Dermis blood vessel endothelial cell (primary cell): ENCODE measurements at places on chromosomes 3 and 15. TPM values are rescaled to one million over a fixed set of nuclear protein-coding genes. Genes with fewer than 3 reads are reported as not detected.

- DNase-seq, result no peak
Measured at GRCh38 chr3:73669260-73669659, 44.5 kb upstream of the PDZRN3 start.

DNA sequence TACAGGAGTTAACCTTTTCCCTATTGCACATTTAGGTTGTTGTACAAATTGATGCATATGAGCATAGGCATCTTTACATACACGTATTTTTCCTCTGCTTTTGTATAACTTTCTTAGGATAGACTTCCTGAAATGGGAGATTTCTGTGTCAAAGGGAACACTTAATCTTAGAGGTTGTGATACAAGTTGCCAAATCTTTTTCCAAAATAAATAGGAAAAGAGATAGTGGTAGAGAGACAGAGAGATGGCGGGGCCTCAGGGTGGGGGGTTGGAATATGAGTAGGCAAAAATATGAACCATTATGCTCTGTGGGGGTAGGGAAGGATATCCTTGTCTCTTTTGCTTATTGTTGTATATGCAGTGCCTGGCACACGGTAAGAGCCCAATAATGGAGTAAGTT lies 70.7 kb upstream of the UBE2E1 start:
- DNase-seq, result peak; percentile 17

Gene CKMT1B
- total RNA-seq, result not detected in 2 replicates

DNA sequence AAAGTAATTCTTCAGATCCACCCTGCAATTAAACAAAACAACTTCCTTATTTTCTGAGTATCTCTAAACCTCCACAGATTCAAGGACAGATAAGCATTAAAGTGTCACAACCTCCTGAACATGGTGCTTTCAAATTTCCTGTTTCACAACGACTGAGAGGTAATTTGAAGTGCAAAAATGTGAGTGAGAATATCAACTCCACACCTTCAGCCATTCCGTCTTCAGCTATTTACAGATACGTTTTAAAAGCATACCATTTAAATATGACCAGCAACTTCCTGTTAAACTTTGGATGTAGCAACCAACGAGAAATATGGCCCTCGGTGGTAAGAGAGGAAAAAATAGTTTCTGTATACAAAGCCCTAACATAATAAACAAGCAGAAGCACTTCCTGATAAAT lies 32.1 kb upstream of the PCSK6 start:
- DNase-seq, result no peak

- no peak for DNase-seq
Measured at GRCh38 chr15:100686021-100686724, 83.8 kb downstream of the ASB7 start.

DNA sequence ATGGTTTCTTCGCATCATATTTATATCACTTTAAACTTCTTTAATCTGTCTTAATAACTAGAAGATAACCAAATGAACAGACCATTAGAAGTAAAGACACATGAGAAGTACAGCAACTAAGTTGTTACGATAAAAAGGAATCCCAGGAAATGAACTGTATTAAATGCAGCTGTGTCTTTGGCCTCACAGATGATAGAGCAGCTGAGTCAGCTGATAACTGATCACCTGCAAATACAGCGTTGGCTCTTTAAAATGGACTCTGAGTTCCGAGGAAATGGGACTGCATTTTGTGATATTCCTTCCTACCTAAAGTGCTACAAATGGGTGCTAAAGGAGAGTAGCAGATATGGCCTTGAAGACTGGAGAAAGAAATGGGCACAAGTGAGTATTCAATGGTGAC lies 121.0 kb upstream of the C15orf61 start:
- DNase-seq, result no peak

DNA sequence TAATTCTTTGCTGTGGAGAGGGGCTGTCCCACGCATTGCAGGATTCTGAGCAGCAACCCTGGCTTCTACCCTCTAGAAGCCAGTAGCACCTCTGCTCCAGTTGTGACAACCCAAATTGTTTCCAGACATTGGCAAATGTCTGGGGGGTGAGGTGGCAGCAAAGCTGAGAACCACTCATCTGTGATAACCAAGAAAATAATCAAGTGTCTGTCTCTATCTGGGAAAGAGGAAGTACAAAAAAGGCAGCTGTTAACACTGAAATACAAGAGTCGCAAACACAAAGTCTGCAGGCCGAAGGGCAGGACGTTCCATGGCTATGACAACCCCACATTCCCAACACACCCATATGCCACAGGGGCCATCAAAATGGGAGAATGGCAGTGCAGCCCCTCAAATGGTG lies 42.2 kb upstream of the GNB5 start:
- no peak for DNase-seq

Gene TAGLN3
- 0.19 and 0.85 TPM in 2 replicates for total RNA-seq

Gene C3orf52
- 6.7 and 7.7 TPM in 2 replicates for total RNA-seq

DNA sequence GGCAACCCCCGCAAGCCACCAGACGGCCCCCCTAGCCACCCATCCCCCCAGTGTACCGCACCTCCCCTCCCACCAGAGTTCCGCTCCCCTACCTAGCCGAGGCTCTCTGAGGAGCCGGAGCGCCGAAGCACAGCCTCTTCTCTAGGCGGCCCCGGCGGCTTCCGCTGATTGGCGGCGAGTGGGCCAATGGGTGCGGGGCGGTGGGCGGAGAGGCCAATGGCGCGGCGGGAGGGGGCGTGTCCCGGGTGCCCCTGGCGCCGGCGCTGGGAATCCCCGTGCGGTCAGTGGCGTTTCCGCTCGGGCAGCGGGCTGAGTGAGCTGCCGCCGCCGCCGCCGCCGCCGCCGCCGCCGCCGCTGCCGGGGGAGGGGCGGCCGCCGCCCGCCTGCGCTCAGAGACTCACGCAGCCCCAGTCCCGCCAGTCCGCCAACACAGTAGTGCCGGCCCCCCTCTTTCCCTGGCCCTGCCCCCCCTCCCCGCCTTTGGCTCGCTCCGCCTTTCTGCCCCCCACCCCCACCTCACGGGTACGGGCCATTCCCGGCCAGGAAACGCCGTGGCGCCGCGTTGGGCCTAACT lies at the start of gene SETD5:
TSS of gene SETD5 (plus strand) at position 284 of the 574 bp plus-strand sequence. CDS start 31,324 bp downstream, outside the sequence.
- peak; percentile 98 for DNase-seq

DNA sequence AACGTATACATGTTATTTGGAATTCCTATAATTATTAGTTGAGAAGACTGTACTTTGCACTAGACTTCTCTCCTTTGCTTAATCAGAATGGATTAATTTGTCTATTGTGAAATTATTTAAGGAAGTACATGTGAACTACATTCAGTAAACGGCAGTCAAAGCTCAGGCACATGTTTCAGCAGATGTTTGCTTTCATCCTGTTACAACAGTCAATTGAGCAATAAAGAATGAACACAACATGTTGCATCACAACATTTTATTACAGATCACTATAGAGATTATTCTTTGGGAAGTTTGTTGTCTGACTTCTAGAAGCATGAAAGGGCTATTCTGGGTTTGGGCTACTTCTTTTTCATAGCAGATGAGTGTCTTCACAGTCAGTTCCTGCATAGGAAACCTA lies 39.2 kb downstream of the RAB27A start:
- DNase-seq, result no peak

- no peak for DNase-seq
Measured at GRCh38 chr3:114939920-114940319, 207.2 kb downstream of the ZBTB20 start.

GRCh38 chr15:43796566-43796965 lies 3.5 kb downstream of the SERINC4 start:
- DNase-seq, result no peak

DNA sequence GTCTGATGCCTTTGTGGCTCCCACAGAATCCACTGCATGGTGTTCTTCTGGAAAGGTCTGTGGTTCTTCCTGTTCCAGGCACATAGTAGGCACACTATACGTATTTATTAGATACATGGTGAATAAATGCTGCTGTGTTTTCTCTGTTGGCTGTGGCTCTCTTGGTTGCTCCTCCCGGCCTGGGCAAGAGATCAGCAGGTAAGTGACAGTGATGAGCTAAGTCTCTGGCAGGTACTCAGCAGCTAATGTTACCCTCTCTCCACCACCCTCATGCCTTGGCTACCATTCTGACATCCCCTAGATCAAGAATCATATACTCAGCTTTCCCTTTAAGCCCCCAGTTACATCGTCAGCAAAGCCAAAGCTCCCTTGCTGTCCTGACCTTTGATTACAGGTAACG lies 8.4 kb downstream of the SV2B start:
- no peak for DNase-seq

DNA sequence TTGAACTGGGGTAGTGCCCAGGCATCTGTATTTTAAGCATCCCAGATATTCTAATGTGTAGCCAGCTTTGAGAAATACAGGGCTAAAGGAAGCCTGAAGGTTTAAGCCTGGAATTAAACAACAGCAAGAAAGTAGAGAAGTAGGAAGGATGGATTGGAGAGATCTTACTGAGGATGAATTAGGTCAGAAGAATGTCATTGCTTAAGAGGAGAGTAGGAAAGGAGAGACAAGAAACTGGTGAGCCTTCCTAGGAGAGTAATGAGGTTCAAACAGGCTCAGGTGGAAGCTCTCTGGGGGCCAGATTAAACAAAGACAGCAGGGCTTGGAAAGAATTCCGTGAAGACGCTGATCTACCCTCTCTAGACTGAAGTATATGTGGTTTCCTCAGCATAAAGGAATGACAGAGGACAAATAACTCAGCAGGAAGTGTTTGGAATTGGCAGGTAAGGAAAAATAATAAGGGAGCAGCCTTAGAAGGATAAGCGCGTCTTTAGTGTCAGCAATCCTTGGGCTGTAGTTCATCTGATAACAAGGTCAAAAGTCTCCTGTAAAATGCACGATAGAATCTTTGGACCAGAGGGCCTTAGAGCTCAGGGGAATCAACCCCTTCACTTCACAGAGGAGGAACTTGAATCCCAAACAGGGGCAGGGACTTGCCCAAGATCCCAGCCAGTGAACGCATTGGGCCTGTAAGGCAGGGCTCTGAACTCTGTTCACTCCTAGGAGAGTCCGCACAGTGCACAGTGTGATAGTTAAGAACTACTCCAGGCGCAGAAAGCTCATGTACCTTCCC lies 90.9 kb downstream of the TP63 start:
- no peak for DNase-seq

- DNase-seq, result no peak
Measured at GRCh38 chr15:46764851-46765250, 952.5 kb upstream of the SEMA6D start.

- peak; percentile 11 for DNase-seq
Measured at GRCh38 chr15:78365917-78366316, 25.8 kb downstream of the CRABP1 start.

DNA sequence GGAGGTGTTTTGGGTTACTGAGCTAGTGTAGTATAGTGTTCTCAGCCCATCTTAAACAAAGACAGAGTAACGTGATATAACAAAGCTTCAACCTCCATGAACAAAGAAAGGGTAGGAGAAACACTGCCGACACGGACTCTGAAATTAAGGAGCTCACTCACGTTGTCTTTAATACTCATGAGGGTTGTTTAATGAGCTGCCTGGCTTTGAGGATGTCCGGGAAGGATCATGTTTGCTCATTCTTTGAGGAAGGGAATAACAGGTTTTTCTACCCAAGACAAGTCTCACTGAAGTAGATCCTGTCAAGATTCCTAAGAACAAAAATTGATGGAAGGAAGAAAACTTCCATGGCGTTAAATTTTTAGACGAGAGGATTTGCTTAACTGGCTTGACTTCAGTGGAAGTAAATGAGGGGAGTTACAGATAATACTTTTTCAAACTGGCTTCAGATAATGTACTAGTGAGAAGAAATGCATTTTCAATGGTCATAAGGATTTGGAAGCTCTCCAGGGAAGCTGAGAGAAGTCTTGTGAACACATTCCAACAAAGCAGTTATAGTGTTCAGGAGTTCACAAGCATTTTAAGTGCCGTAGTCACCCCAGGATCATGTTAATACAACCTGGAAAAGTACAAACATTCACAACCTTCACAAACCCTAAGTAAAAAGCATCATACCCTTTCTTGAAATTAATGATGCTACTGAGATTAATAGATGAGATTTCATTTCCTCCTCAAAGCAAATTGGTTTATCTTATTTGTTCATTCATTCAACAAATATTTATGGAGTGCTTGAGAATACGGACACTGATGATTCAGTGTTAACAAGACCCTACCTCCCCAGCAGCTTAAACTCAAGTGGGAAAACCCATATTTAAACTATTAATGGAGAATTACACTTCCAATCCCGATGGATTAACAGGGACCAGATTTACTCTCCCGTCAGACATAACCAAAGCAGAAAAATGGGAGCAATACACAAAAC lies 101.5 kb downstream of the SHQ1 start:
- DNase-seq, result no peak
